ENCODE measurements at places on chromosomes 2 and 18. TPM values are rescaled to one million over a fixed set of nuclear protein-coding genes. Genes with fewer than 3 reads are reported as not detected.
A peak's percentile ranks its signal among the peaks of the same experiment; 100 is the strongest.

Gene TUBA4B
- total RNA-seq: not detected

Gene UGT1A3
- not detected for total RNA-seq

Gene CD8B2
- not detected for total RNA-seq

Gene NAT8
- not detected for total RNA-seq

Gene ERICH2
- total RNA-seq: 4.7 TPM

Gene POTEI
- not detected for total RNA-seq

DNA sequence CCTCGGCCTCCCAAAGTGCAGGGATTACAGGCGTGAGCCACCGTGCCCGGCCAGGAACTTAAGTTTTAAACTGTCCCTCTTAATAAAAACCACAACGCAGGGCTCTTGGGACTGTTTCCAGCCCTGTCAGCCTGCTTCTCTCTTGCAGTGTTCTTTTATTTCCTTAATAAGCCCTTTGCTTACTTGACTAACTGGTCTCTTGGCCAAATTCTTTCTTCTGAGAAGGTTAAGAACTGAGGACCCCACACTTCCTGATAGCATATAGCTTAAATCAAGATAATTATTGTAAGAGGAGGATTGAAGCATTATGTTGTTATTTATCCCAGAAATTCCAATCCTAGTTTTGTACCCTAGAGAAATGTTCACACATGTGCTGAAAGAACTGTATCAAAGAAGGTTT lies 128.2 kb upstream of the UXS1 start:
- DNase-seq: no peak

- DNase-seq: no peak
Measured at GRCh38 chr2:96633641-96634040, 4.5 kb downstream of the KANSL3 start.

- DNase-seq: no peak
Measured at GRCh38 chr18:58106289-58107070, 62.5 kb downstream of the NEDD4L start.

GRCh38 chr2:97870396-97870843 lies 125.3 kb downstream of the TMEM131 start:
- DNase-seq: peak; percentile 74

DNA sequence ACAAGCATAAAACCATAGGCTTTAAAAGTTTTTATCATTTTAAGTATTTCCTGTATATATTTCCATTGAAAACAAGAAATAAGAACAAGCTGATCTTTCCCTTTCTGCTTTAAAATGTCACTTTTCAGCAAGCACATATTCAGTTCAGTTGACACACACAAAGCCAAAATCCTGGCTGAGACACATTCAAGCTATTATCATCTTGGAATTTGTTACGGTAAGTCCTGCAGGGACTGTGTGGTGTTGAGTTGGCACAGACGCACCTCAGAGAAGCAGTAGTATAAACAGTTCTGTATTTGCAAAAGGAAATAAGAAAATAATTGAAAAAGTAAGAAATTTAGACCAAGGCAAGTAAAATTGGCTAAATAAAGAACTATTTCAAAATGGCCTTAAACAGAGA lies 10.4 kb upstream of the DAW1 start:
- DNase-seq: no peak

- peak; percentile 64 for DNase-seq
Measured at GRCh38 chr2:237714690-237715458, 83.7 kb upstream of the RBM44 start.

GRCh38 chr2:48414980-48415835 lies 114.7 kb upstream of the STON1 start:
- no peak for DNase-seq

- DNase-seq: no peak
Measured at GRCh38 chr2:17822445-17823117, 6.3 kb downstream of the MSGN1 start.

DNA sequence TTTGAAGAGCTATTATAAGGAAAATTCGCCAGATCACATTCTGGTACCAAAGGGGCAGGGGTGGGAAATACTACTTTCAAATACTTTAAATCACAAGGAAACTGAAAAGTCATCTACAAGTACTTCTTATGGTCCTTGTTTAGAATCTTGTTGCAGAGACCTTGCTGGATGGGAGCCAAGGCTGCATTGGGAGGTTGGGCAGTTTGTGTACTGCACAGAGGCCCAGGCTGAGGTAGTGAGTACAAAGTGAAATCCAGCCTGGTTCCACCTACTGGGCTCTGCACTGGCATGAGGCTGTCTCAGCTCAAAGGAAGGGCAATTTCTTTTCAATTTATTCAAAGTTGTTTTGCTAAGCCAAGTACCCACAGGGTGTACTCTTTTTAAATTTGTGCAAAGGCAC lies 140.3 kb upstream of the DLX2 start:
- DNase-seq: no peak

DNA sequence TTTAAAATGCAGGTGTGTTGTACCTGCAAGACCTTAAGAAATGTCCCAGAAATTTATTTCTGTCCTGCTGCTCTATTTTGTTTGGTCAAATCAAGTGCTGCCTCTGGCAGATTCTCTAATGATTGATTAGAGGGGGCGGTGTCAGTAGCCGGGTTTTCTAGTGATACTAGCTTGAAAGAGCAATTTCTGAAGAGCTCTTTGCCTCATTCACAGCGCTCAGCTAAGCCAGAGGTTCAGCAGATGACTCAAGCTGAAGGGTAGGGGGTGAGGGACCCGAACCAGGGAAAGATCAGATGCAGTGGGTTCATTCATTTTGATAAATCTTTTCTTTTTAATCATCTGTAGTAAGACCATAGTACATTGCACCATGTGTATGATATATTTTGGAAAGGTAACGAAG lies 15.0 kb downstream of the ZBTB7C start:
- DNase-seq: no peak

DNA sequence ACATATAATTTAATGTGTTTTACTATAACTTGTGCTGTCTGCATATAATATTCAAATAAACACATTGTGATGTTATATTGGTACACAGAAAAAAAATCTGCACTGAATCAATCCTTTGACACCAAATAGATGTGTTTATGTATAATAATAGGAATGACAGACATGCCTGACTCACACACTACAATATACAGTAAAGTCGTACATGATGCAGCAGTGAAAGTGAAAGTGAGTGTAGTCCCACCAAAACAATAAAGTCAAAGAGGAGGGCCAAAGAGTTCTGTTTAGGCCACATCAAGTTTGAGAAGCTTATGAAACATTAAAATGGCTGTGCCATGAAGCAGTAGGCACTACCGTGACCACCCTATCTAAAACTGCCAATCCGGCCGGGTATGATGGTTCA lies 8.2 kb upstream of the RBM44 start:
- DNase-seq: peak; percentile 27

DNA sequence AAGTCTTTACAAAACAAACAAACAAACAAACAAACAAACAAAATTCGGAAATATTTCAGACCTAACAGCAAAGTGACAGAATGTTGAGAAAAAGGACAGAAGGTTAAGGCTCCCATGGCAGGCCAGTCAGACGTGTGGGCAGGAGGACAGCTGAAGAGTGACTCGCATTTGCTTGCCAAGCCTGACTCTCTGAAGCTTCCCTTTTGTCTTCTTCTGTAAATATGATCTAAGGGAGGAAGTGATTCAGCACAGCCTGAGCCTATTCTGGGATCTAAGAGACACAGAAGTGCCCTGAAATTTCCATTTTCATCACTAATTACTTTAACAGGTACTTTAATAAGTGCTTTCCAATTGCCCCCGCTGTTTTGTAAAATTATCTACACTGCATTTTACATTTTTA lies 134.0 kb upstream of the LYPD1 start:
- DNase-seq: peak; percentile 73

DNA sequence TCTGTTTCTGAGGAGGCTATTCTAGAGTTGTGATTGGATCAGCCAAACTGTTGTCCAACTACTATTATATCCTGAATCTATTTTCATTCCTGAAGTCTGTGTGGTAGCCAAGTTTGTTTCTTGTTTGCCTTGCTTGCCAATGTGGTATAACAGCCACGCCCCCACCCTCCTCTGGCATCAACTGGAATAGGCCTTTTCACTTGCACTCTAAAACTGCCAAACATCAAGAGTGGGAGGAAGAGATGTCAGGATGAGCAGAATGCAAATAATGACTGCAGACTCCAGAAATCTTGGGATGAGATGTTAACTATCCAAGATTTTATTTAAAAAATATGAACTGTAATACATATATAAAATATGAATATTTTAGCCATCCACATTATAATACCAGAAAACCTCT lies 246.1 kb downstream of the NRXN1 start:
- DNase-seq: no peak

- DNase-seq: no peak
Measured at GRCh38 chr2:17625446-17625845, 85.0 kb downstream of the VSNL1 start.

DNA sequence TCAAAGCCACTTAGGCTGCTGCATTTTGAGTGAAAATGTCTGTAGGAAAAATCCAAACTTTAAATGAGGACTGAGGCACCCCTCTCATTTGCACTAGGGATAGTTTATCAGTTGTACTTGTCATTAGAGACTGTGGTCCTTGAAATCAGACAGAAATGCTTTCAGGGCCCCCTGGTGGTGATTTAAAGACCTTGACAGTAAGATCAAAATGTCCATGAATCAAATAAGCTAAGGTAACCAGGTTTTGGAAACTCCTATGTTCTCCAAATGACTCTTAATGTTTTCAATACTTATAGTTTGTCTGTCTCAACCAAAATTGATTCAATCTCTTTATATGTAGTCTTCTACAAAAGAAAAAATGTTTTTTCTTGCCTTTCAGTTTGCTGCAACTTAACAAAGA lies 28.8 kb upstream of the DDX18 start:
- peak; percentile 53 for DNase-seq

GRCh38 chr2:149028377-149028776 lies 10.1 kb upstream of the LYPD6B start:
- no peak for DNase-seq

DNA sequence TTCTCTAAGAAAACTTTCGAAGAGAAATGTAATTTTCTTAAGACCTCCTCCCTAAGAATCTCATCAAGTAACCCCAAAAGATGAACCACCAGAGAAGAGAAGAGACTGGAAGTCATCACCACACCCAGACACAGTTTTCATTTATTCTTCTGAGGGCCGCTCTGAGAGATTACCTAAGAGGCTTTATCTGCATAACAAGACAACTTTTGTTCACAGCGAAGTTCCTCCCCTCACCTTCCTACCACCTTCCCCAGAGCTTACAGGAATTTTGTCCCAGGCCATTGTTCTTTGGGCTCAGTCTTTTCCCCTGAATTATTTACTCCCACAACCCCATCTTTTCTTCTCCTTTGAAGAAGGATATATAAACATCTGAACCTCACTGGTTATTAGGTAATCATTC lies 92.8 kb downstream of the AKAIN1 start:
- no peak for DNase-seq
